ENCODE measurements at places on chromosomes 3 and 15. TPM values are rescaled to one million over a fixed set of nuclear protein-coding genes. Genes with fewer than 3 reads are reported as not detected.

Gene SLC28A1
- total RNA-seq, result not detected

Gene GCSAM
- not detected for total RNA-seq

Gene PLSCR4
- total RNA-seq, result 1.1 TPM

Gene C3orf52
- 22.5 TPM for total RNA-seq

Gene TTC23
- total RNA-seq, result 33.0 TPM

Gene SLC9C1
- total RNA-seq, result 0.55 TPM

Gene CPA3
- not detected for total RNA-seq

Gene TMEM207
- not detected for total RNA-seq

Gene SSR3
- total RNA-seq, result 131 TPM

Gene SENP8
- total RNA-seq, result 4.3 TPM

Gene GOLIM4
- 30.8 TPM for total RNA-seq

Gene WDR93
- total RNA-seq, result not detected

Gene ESYT3
- 0.44 TPM for total RNA-seq

Gene FGD5
- 0.27 TPM for total RNA-seq

Gene USP50
- total RNA-seq, result not detected

Gene CHST2
- total RNA-seq, result 4.5 TPM

Gene NR2E3
- total RNA-seq, result not detected

Gene PRRT3
- total RNA-seq, result 5.7 TPM

Gene GRAMD1C
- total RNA-seq, result 2.4 TPM

Gene IL17RD
- 52.1 TPM for total RNA-seq

Gene PIGZ
- total RNA-seq, result 1.9 TPM

Gene MED12L
- total RNA-seq, result 12.8 TPM

Gene LRRC2
- 0.12 TPM for total RNA-seq

Gene ZBTB47
- total RNA-seq, result 6.6 TPM

Gene ARPP21
- total RNA-seq, result 0.12 TPM

Gene DNASE1L3
- not detected for total RNA-seq

Gene TASOR
- total RNA-seq, result 62.2 TPM

Gene FBXW12
- total RNA-seq, result 0.44 TPM

Gene TMEM212
- total RNA-seq, result not detected

Gene PAK6
- total RNA-seq, result 0.93 TPM

Gene TBC1D2B
- 19.7 TPM for total RNA-seq

Gene GNB4
- 36.7 TPM for total RNA-seq

Gene MEX3B
- total RNA-seq, result 49.5 TPM

Gene GOLGA6A
- total RNA-seq, result not detected

Gene CLDN1
- 0.14 TPM for total RNA-seq

Gene CLDN16
- total RNA-seq, result not detected

Measured in neural crest cell (in vitro differentiated cells).